ENCODE measurements at places on chromosomes 16 and 17.

DNA sequence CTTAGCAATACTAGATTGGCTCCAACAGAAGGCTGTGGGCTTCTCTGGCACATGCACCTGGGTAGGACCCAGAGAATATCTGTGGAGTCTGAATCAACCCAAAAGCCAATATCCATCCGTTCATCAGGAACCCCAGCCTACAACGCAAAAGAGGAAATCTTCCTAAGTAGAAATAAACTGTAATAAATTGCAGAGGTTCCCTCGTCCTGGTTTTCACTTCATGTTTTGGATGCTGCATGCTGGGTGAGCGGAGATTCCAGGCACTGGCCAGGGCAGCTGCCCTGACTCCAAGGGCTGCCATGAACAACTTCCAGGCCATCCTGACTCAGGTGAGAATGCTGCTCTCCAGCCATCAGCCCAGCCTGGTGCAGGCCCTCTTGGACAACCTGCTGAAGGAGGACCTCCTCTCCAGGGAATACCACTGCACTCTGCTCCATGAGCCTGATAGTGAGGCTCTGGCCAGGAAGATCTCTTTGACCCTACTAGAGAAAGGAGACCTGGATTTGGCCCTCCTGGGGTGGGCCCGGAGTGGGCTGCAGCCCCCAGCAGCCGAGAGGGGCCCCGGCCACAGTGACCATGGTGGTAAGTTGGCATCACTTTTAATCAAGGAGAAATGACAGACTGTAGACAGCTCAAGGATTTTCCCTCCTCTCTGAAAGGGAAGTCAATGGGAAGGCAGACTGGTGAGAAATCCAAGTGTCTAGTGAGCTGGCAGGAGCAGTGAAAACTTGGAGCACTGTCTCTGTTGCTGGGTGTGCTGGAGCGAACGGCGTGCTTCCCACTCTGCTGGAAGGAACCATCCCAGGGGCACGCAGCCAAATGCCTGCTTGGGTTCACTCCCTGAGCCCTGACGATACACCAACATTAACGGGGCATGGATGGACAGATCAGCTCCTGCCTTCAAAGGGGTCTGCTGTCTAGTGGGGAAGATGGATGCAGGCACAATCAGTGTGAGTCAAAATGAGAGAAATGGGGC lies 10.7 kb upstream of the CIITA start:
- DNase-seq: no peak

DNA sequence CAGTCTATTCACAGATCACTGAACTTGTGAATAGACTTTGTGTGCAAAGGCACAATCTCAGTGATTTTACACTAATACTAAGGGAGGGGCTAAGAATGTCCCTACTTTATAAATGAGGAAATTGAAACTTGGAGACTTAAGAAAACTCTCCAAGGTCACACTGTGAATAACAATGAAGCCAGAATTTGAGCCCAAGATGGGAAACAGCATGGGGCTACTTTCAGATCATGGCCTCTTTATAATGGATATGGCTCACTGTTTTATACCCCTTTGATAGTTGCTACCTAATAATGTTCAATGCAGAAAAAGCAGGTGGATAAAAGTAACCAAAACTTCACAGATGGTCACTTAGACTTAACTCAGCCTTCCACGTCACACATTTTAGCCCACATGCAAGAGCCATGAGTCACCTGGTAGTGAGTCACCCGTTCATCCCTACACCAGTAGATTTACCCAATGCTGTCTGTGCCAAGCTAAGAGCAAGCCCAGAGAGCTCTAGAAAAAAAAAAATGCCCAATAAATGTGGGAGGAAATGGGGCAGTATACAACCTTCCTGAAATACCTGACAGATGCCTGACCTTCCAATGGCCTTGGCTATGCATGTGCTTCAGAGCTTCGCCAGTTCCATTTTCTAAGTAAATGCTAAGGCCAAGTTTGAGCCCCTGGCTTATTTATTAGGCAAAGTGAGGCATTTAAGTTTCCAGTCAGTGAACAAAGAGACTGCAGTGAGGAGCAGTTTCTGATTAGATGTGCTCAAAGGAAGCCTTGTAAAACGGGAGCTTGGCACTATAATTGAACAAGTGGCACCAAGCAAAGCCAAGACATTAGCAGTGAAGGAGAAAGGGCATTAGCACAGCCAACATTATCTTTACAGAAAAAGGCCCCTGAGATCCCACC lies 219.7 kb downstream of the TMEM114 start:
- DNase-seq: no peak

GRCh38 chr17:8064561-8065019 lies 22.9 kb downstream of the ALOX12B start:
- no peak for DNase-seq

DNA sequence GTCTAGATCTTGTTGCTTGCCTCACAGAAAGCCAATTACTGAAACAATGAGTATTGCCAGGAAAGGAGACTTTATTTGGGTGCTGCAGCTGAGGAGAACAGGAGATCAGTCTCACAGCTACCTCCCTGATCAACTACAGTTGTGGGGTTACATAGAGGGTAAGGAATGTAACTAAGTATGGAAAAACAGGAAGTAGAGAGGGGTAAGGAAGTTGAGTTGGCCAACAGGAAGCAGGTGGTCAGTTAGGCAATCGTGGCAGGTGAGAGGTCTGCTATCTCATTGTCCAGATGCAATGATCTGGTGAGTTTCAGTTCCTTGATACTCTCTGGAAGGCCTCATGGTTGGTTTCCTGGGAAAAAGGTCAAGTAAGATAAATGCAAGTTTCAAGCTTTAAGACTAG lies 333.1 kb upstream of the GOT2 start:
- no peak for DNase-seq

GRCh38 chr17:34169496-34169895 lies 85.6 kb upstream of the CCL2 start:
- DNase-seq: no peak

- no peak for DNase-seq
Measured at GRCh38 chr16:65660390-65660789, 538.5 kb upstream of the CDH11 start.

GRCh38 chr17:43328650-43329049 lies 70.1 kb upstream of the ARL4D start:
- DNase-seq: no peak

DNA sequence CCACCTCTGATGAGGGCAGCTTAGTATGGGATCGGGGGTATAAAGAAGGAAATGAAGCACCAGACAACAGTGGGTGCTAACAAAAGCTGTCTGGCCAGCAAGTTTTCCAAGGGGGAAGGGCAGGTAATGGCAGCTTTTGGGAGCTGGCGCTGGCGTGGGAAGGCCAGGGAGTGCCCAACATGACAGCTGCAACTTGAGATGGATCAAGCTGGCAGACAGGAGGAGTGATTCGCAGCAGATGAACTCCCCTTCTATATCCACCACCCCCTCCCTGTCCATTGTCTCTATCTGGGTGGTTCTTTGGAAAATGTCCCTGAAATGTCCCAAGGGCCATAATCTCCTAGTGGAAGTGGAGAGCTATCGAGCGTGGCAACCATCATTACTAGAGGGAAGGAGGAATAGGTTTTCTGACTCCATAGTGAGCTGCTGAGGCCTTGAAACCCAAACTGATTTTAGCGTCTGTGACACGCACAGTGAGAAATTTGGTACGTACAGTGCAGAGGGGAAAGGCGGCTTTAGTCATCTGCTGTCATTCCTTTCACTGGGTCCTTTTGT lies 4.8 kb upstream of the INPP5K start:
- no peak for DNase-seq

- DNase-seq: no peak
Measured at GRCh38 chr17:17062356-17062755, 20.1 kb downstream of the MPRIP start.

Data from stimulated activated CD4-positive, alpha-beta T cell treated with anti-CD3 and anti-CD28 coated beads, Interleukin-2, amount 100 ng/mL, for 4 hours (primary cell).